ENCODE measurements at places on chromosomes 6 and 20.

DNA sequence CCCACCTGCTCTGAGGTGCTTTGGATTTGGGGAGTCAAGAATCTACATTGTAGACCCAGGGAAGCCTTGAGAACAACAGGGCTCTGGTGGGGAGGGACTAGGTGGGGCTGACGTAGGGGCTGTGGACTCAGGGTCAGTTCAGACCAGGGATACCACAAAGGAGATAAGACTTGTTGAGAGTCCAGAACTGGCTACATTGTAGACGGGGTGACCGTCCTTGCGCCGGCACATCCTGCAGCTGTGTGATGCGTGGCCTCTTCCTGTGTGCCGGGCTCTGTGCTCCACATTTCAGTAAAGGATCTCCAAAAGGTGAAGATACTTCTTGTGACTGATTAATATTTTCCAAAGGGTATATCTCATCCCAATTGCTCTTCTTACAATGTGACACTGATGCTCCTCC, 9.8 kb upstream of the TLDC2 start:
- DNase-seq = no peak

- no peak for DNase-seq
These were observed 18.3 kb upstream of the TRAM2 start for GRCh38 chr6:52595000-52595795.

GRCh38 chr20:58471193-58472164, 43.7 kb downstream of the APCDD1L start:
- no peak for DNase-seq

DNA sequence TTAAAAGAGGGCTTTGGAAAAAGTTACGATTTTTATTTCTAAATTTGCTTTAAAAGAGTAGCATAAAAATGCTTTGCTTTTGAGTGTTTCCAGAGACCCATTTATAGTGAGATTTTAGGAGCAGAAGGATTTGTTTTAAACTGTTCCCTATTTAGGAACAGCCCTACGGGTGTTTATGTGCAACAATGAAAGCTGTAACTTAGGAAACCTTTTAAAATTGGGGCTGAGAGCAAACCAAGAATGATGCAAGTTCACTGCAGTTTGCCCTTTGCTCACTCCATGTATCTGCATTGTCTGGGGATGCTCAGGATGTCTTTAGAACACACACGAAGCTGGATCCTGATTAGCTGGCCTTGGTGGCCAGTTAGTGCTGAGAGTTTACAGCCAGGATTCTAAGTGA, 40.9 kb downstream of the GHRH start:
- DNase-seq = no peak

DNA sequence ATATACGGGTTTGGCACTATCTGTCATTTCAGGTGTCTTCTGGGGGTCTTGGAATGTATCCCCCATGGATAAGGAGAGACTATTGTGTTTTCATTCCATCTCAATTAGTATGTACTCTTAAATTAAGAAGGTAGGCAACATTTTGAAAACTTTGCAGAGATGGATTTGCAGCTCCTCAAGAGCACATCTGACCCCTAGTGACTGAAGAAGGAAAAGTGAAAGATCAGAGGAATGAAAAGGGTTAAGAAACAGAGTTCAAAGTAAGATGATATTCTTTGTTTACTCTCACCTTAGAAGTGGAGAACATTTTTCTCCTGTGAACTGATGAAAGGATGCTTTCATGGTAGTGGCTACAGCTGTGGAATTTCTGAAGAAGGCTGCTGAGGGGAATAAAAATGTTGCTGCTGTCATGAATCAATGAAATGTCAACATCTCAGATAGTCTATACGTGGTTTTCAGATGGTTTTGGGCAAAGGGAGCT, 41.5 kb downstream of the SH3BGRL2 start:
- no peak for DNase-seq

- no peak for DNase-seq
These were observed 39.7 kb downstream of the TRAM2 start for GRCh38 chr6:52537001-52537753.

DNA sequence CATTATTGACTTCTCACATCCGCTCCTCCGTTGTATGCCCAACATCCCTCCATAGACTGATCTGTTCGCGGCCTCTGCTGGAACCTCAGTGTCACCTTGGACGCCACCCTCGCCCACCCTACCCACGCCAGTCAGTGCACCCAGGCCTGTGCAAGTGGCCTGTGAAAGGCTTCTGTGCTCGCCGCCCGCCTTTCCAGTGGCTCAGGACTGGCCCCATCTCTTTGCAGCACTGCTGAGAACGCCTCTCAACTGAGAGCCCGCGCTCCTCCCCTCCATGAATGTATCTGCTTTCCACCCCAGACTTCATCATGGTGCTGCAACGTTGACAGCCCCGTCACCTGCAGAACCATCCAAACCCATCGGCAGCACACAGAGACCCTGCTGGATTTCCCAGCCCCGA, 227.3 kb upstream of the QKI start:
- no peak for DNase-seq

- DNase-seq = no peak
These were observed 153.9 kb downstream of the CDK19 start for GRCh38 chr6:110661414-110661813.

- no peak for DNase-seq
These were observed 181.0 kb downstream of the TRIM27 start for GRCh38 chr6:28742668-28743270.

DNA sequence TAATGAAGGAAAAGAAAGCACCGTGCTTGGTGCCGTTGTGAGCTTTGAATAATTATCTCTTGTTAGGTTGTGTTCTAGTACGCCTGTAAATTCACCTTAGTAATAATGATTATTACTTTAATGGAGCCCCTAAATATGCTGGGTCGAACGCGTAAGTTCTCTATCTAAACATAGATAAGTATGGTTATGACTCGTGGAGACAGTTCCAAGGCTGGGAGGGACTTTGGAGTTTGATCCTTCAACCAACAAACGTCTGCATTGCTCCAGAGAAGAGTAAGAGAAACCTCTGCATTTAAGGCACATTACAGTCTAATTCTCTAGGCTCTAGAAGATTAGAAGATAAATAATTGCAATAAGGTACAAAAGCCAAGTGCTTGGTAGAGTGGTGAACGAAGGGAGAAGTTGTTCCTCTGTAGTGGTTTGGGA, 514 bp downstream of the ACOT13 start:
- no peak for DNase-seq

- DNase-seq = no peak
These were observed 52.3 kb downstream of the SLX4IP start for GRCh38 chr20:10487142-10488136.

DNA sequence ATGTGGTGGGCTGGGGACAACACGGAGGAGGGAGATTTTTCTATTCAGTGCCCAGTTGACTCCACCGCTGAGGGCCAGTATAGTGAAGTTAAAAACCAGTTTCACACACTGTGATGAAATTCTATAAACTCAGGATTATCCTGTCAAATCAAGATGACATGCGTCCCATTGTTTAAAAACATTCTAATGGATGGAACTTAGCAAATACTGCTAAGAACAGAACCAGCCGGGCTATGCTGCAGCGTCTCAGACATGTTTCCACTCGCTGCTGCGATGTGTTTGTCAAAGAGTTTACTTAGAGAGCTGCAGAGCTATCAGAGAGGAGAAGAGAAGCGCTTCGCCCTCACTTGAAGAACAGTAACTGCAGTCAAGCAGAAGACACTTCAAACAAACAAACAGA, 212.6 kb upstream of the FOXQ1 start:
- DNase-seq = no peak

DNA sequence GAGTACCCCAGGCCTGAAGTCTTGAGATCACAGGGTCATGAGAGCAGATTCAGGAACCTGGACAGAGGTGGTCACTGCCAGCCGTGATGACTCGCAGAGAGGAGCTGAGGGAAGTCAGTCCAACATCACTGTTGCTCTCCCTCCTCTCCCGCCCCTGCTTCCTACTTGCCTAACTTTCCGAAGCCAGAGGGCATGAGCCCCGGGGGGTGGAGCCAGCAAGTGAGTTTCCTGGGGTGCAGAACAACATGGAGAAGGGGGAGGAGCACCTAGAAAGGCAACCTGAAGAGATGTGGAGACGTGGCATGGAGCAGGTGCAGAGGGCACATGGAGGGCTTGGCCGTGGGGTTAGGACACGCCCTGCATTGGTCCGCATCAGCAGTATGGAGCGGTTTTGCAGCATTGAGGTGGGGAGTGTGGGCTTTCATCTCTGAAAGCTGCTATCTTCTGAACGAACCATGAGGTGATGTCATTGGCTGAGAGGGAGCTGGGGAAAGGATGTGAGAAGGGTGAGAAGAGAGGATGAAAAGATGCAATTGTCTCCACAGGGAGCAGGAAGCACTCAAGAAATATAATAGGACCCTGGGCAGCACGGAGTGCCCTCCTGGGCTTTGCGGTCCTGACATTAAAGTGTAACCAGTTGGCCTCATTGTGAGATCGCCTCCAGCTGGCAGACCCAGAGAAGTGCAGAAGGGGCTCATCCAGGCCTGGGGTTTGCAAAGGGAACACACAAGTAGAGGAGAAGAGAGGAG, 25.0 kb downstream of the GDAP1L1 start:
- DNase-seq = no peak

DNA sequence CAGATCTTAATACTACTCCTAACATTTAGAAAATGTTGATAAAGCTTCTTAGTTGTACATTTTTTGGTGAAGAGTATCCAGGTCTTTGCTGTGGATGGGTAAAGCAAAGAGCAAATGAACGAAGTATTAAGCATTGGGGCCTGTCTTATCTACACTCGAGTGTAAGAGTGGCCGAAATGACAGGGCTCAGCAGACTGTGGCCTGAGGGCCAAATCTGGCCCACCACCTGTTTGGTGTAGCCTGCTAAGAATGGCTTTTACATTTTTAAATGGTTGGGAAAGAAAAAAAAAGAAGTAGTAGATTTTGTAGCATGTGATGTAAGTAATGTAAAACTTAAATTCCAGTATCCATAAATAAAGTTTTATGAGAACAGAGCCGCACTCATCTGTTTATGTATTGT, 19.4 kb upstream of the MAPK13 start:
- DNase-seq = no peak

GRCh38 chr6:22680950-22681349, 111.6 kb downstream of the HDGFL1 start:
- no peak for DNase-seq

- DNase-seq = no peak
These were observed 1.7 kb downstream of the TULP4 start for GRCh38 chr6:158313989-158314388.

- no peak for DNase-seq
These were observed 175.0 kb downstream of the BCAS1 start for GRCh38 chr20:53895385-53895755.

GRCh38 chr6:2447318-2447920, 202.0 kb upstream of the GMDS start:
- DNase-seq = no peak

- no peak for DNase-seq
These were observed 39.3 kb downstream of the HUS1B start for GRCh38 chr6:617456-618100.

GRCh38 chr6:133179481-133179880, 61.7 kb upstream of the EYA4 start:
- DNase-seq = no peak

DNA sequence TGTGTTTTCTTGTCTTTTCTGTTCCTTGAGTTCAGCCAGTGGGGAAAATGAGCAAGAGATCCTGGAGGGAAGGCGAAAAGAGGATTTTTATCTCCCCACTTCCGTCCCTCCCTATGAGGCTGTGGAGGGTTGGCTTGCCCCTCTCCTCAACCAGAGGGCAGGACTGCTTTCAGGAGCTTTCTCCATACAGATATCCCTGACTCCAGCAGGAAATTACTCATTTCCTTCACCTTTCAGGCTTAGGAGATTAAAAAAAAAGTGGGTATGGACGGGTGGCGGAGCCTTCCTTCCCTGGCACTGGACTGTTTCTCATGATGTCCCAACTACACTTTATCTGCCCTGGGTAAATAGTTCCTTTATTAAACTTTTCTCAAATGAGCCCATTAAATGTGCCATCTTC, 241.2 kb downstream of the FRK start:
- no peak for DNase-seq

- DNase-seq = no peak
These were observed 315.7 kb upstream of the NT5E start for GRCh38 chr6:85134172-85134571.

DNA sequence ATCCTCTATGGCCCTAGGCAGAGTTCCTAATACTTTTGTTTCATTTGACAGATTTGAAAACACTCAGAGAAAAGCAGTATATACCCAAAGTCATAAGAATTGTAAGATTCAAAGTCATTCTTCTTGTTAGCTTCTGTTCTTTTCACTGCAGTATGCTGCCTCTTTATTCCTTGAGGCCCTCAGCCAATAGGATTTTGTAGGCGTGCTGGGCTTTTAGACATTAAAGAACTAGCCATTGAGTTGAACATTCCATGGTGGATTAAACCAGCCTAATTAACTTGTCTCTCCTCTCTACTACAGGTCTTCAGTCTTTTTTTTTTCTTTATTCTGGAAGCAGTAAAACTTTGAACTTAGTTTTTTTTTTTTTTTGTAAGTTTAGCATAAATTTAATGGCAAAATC, 186.3 kb downstream of the PLCB4 start:
- DNase-seq = no peak

DNA sequence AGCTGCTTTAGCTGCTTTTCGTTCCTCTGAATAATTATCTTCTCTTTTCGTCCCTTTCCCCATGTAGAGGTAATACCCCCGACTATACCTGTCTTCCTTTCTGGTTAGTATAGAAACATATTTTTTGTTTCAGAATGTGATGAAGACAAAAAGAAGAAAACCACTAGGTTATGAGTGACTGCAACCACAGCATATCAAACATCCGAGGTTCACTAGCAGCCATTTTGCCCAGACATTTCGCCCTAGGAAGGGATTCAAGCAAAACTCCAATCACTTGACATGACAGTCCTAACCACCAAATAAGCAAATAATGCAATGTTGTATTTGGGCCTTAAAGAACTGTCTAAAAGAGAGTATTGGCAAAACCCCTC, 9.4 kb downstream of the SNX5 start:
- DNase-seq = no peak

- DNase-seq = no peak
These were observed 441.3 kb downstream of the TFAP2B start for GRCh38 chr6:51260003-51260402.

DNA sequence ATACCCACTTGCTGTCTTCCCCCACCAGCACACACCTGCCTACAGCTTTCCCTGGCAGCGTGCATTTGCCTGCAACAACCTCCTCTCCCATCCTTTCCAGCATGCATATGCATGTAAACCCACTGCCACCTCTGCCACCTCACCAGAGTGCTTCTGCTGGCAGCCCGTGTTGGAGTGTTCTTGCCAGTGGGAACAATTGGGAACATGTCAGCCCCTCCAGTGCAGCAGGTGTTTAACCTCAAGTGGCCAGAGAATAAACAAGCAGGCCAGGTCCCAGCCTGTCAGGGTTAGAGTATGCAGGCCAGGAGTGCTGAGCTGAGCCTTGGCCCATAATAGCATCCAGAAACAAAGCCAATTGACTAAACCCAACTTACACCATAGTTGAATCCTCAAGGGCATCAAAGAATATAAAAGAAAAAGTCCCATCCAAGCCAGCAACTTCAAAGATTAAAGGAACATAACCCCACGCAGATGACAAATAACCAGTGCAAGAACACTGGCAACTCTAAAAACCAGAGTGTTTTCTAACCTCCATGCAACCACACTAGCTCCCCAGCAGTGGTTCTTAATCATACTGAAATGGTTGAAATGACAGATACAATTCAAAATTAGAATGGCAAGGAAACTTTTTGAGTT, 1212.1 kb upstream of the CITED2 start:
- no peak for DNase-seq

Measured in cortex of kidney (tissue), 1 donor.